ENCODE measurements at places on chromosomes 13 and 19.
A peak's percentile ranks its signal among the peaks of the same experiment; 100 is the strongest.

DNA sequence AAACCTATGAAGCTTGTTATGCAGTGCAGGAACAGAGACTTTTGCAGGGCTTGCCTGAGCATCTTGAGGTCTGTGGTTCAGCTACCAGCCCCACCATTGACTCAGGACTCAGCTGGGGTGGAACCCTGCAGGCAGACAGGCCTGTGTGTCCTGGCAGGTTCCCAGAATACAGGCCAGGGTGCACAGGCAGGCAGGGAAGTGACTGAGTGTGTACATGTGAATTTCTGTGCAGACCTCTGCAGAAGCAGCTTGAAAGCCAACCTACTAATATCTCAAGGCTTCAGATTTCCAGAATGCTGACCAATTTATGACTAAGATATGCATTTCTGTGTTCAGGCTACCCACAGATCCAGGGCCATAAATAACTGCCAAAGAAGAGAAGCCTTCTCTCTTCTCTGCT is 254.4 kb downstream of the DLEU7 start:
- peak; percentile 55 for DNase-seq

- DNase-seq: no peak
Observed at GRCh38 chr19:7994928-7995809, 10.3 kb downstream of the ELAVL1 start.

DNA sequence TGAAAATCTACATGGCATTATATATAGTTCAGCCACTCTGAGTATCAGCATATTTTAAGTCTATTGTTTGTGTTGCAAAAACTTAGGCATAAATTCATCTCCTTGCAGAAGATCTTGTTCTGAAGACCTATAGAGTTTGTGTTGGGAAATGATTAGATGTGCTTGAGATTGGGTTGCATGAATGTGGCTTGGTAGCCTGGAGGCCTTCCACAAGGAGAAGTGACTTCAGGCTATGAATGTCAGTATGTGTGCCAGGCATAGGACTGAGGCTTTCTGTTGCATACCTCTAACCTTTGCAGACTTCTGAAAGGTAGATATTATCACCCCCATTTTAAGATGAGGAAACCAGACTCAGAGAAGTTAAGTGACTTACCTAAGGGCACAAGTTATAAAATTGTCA is 188.6 kb downstream of the OLFM4 start:
- no peak for DNase-seq

GRCh38 chr13:75800545-75800944 is 164.4 kb downstream of the LMO7 start:
- DNase-seq: no peak

GRCh38 chr13:43880926-43881325 is 1.2 kb downstream of the LACC1 start:
- DNase-seq: no peak

Data from AG08396 (cell line).